ENCODE measurements at places on chromosomes 6 and 20.

DNA sequence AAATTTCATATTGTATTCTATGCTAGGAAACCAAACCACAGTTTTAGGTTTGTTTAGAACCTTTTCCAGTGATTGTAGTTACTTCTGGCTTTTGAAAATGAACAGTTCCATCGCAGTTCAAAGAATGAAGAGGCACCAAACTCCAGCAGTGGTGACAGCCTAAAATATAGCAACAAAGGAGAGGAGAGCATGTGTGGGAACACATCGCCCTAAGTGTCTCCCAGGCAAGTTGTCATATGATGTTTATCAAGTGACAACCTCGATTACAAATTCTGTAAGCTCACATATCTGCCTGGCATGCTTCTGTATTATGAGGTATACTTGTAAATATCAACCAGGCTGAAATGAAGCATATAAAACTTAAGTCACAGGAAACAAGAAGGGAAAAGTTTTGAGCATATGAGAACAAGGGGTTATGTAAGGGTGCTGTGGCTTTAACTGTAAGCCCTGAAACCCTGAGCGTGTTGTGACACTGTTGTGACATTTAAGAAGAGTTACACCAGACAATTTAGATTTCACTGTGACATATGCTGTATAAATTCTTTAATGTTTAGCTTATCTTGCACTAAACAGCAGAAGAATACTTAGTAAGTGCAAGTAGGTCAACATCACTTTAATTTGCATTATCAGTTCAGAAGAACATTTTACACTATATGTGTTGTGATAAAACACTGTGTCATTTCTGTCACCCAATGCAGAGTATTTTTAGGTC, 29.1 kb upstream of the FBXL4 start:
- DNase-seq, result no peak

DNA sequence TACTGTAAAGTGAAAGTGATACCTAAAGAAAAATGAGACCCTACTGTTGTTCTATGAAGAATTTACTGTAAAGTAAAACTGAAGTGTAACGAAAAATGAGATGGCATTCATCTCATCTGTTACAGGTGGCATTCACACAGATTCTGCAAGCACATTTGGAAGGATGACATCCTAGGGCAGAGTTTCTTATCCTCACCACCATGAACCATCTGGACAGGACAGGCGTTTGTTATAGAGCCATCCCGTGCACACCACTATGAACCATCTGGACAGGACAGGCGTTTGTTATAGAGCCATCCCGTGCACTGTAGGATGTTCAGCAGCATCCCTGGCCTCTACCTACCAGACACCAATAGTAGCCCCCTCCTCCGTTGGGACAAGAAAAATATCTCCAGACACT, 294.8 kb downstream of the GMDS start:
- DNase-seq, result no peak

DNA sequence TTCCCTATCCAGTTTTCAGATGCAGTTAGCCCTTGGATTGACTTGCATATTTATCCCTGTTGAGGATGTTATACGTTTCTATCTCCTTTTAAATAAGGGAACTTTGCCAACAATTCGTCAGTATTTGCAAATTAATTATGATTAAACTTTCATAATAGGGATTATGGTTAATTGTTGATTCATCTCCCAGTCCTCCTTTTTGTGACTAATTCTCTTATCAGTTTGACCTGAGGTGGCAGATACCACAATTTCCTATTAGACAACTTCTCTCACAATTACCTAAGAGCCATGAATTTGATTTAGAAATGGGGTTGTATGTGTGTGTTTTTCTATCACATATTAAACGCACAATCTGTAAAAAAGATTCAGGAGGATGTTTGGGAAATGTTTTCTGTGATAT, 172.9 kb downstream of the LAMA2 start:
- DNase-seq, result no peak

- DNase-seq, result no peak
These were observed 1.4 kb upstream of the LAMA5 start for GRCh38 chr20:62368392-62368975.

DNA sequence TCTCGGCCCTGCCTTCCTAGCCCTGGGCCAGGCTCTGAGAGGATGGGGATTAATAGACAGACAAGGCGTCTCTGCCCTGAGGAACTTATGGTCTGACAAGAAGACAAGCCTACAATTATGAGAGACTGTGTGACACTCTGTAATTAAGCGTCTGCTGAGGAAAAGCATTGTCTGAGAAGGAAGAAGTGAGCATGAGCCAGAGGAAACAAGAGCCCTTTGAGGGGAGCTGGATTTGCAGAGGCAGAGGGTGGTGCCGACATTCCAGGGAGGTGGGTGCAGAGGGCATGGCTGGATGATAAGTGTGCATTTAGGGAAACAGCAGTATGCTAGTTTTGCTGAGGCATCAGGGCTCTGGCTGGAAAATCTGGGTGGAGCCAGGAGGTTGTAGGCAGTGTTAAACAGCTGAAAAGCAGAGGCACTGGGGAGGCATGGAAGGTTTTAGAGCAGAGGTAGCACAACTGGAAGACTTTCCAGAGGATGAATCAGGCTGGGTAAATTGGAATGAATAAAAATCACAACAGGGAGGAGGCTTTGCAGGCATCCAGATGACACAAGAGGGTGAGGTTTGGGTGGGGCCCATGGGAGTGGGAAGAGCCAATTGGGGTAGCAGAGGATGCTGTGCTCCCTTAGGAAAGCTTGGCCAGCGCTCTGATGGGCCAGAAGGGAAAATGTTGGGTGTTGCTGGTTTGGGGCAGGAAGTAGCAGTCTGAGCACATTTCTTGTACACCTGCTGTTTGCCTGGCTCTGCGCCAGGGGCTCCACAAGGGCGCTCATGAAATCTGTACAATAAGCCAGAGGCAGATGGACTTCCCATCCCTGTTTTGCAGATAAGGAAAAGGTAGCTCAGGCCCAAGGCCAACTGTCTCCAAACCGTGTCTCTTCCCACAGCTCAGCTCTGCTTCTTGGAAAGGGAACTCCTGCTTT, 74.0 kb upstream of the MYL9 start:
- DNase-seq, result no peak

DNA sequence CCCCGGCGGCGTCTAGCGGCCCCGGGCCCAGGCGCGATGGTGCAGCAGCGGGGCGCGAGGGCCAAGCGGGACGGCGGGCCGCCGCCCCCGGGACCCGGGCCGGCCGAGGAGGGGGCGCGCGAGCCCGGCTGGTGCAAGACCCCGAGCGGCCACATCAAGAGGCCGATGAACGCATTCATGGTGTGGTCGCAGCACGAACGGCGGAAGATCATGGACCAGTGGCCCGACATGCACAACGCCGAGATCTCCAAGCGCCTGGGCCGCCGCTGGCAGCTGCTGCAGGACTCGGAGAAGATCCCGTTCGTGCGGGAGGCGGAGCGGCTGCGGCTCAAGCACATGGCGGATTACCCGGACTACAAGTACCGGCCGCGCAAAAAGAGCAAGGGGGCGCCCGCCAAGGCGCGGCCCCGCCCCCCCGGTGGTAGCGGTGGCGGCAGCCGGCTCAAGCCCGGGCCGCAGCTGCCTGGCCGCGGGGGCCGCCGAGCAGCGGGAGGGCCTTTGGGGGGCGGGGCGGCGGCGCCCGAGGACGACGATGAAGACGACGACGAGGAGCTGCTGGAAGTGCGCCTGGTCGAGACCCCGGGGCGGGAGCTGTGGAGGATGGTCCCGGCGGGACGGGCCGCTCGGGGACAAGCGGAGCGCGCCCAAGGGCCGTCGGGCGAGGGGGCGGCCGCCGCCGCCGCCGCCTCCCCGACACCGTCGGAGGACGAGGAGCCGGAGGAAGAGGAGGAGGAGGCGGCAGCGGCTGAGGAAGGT, 715 bp downstream of the SOX12 start:
- no peak for DNase-seq

DNA sequence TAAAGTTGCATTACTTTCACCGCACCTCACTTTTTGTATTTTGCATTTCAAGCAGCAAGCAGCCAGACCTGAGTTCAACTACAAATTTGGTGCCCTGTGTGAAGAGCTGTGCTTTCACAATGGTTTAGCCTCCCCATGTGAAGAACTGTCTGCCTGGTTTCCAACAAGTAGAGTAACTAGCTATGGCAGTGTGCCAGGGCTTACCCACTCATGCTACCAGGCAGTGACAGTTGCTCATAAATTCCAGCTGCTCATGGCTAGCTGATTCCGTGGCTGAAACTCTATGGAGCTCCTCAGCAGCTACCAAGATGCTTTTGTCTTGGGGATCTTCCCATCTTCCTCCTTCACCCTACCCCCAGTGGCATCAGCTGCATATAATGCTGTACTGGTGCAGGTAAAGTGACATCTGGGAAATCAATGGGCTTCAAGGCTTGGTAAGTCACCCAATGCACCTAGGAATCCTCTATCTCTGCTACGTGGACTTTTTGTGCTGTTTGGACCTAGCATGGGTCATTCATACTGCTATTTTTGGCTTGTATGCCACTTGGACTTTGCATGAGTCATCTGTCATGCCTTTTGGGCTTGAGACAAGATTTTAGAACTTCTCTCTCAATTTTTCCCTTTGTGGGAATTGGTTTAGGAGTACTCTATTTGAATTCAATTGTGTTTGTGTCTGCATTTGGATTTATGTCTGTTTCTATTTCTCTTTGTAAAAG, 176.5 kb upstream of the GJE1 start:
- DNase-seq, result no peak

DNA sequence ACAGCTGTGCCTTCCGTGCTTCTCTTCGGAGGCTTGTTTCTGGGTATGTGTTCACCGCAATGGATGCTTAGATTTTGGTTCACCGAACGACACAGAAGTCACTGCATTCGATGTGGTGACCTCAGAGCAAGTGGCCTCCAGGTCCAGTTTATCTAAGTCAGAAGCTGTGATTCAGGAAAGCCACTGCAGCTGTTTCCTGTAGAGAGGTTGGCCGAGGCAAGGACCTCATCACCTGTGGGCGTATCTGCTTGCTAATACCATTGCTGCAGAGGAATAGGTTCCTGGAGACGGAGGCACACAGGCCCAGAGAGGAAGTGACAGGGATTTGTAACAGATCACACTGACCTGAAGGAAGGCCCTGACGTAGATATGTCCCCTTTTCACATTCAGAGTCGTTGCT, 82.7 kb downstream of the FARS2 start:
- DNase-seq, result no peak

- no peak for DNase-seq
These were observed 24.6 kb downstream of the PDE7B start for GRCh38 chr6:135876058-135876457.

DNA sequence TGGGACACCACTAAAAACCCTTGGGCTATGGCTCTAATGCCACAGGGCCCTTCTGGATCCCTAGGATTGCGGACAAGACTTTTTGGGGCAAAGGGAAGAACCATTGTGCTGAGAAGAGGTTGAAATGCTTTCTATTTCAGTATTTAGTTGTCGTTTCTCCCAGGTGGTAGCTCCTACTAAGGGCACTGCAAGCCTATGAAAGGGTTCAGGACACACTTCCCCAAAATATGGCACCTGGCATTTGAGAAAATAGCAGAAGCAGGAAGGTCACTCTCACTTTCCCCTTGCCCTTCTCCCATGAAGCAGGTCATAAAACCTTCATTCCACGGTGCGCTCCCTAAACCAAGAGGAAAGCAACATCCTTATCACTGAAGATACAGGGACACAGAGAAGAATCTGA, 125.4 kb upstream of the GPR6 start:
- DNase-seq, result no peak

DNA sequence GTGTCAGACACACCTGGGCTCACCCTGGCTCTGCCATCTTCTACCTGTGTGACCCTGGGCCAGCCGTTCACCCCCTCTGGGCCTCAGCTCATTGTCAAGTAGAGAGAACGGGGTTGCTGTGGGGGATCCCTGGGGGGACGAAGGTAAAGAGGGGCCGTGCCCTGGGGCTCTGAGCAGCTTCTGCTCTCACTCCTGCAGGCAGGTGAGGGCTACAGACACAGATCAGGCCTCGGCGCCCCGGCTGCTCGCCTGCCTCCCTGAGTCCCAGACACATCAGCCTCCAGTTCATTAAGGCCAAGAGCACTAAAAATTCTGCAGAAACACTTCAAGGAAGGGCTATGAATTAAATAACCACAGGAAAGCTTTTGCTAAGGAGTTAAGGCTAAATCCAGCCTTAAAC, 394.4 kb downstream of the CDH4 start:
- no peak for DNase-seq

GRCh38 chr6:125203395-125203794, 49.8 kb downstream of the TPD52L1 start:
- no peak for DNase-seq

DNA sequence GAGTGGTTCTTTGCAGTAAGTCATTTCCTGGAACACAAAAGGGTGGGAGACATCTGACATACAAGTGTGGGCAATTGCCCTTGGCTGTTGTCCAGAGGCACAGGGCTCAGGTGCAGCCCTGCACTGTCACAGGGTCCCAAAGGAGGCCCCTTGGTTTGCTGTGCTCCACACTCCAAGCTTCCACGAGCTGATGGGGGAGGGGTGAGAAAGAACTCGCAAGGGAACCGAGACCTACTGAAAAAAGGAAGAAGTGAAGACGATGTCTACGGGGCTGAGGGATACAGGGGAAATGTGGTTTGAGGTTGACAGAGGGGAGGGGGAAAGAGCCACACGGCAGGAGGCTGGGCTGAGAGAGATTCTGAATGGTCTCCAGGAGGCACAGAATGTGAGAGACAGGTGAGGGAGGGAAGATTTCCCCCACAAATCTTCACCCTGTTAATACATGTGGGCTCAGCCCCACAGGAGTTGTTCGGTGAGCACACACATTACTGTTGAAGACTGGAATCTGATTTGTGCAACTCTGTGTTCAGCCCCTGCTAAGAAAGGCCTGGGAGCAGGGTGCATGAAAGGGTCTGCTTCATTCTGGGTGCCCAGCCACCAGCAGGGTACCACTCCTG, 123.4 kb downstream of the LY86 start:
- no peak for DNase-seq

DNA sequence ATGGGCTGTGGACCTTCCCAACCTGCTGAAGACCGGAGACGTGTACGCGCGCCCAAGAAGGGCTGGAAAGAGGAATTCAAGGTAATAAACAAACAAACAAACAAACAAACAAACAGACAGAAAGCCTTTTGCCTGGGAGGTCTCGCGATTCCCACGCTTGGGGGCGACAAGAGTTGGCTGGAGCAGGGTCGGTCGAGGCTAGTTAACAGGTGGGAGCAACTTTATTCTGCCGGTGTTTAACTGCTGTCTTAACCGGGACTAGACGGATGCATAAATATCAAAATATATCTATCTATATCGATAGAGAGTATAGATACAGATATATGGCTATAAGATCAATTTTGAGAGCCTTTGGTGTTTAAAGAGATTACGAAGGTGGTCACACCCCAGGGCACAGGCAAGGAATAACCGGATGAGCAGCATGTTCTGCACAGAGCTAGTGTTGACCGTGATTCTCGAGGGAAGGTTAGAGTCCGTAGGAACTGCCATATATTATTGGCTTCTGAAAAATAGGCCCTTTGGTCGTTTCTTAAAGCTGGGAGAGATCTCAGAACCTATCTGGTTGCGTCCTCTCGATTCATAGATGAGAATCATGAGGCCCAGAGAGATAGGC, 514 bp downstream of the STMND1 start:
- no peak for DNase-seq

DNA sequence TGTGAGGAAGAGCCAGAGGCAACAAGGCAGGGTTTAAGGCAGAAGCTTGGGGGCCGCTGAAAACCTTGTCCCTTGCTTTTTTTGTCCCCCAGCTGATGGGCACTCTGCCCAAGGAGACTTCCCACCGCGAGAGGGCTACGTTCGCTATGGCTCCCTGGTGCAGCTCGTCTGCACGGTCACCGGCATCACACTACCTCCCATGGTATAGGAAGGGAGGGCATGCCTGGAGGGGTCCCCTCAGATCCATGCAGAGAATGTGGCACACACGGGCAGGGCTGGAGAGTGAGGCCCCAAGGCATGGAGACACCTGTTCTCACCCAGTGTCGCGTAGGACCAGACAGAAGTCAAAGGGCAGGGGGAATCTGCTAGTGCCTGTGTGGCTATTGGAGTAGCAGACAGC, 5.8 kb upstream of the MATN4 start:
- no peak for DNase-seq

GRCh38 chr20:45611054-45611453, 18.5 kb upstream of the WFDC10A start:
- no peak for DNase-seq

Data from stimulated activated CD8-positive, alpha-beta memory T cell treated with anti-CD3 and anti-CD28 coated beads, Interleukin-4, amount 100 ng/mL, for 1 hour (primary cell).